ENCODE measurements at places on chromosomes 12 and 14. TPM values are rescaled to one million over a fixed set of nuclear protein-coding genes. Genes with fewer than 3 reads are reported as not detected.

GRCh38 chr14:45400950-45401640 is 148.1 kb upstream of the MIS18BP1 start:
- no peak for DNase-seq

DNA sequence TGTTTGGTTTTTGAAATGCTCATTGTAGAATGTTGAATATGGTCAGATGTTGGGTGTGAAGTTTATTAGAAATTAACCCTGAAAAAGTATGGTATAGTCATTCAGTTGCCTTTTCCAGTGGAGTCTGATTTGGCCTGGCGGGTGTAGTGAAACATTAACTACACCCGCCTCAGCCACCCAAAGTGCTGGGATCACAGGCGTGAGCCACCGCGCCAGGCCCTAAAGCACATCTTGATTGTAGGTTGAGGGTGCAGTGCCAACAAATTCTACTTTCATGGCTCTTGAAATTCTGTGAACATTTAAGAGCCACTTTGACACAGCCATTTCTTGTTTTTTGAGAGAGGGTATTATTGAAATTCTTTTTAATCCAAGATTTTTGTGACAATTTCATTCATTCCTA is 624.9 kb downstream of the DIO2 start:
- no peak for DNase-seq

DNA sequence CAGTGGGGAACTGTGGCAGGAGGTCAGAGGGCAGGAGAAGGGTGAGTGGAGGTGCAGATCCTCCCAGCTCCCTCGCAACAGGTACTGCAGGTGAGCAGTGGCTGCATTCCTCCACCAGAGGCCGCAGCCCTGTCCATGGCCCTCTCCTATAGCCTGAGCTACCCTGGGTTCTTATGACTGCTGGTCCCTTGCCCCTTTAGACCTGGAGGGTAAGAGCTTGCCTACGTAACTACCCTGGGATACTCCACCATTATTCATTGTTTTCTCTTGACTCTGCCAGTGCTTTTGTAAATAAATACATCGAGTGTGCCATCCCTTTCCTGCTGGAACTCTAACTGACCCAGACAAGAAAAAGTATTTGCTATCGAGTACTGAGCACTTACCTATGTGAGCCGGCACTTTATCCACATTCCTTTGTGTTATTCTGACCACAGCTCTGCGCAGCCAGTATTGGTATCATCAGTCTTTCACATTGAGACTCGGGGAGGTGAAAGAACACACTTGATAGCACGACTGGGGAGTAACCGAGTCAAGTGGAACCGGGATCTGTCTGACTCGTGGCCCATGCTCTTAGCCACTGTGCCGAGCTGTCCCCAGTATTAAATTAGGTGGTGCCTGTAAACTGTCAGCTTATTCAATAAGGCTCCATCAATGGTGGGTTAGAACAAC is 38.5 kb downstream of the LTBP2 start:
- DNase-seq, result no peak

GRCh38 chr12:42010257-42010656 is 134.4 kb downstream of the GXYLT1 start:
- DNase-seq, result no peak

DNA sequence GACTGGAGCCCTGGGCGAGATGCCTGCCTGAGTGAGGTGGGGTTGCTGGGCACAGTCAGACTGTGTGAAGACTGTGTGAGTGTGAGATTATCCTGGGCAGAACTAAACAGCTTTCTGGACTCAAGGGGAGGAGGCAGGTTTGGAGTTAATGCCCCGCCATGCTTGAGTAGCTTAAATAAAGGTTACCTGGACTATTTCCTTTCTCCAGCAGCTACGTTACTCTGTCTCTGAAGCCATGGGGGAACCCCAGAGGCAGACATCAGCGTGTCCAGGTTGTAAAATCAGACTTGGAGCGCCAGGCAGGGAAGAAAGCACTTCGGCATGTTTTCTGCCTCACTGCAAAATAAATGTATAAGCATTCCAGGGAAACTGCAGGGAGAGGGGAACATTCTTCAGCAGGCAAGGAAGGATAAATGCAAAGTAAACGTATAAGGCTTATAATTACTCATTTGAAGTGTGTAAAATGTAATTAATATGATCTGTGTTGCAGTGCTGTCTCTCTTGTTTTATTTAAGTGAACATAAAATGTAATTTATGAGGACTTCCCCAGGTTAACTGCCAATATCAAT is 129.7 kb downstream of the CHST11 start:
- DNase-seq, result no peak

The PRKCH gene
- total RNA-seq, result 433 TPM
